ENCODE measurements at places on chromosomes 5 and 9.

DNA sequence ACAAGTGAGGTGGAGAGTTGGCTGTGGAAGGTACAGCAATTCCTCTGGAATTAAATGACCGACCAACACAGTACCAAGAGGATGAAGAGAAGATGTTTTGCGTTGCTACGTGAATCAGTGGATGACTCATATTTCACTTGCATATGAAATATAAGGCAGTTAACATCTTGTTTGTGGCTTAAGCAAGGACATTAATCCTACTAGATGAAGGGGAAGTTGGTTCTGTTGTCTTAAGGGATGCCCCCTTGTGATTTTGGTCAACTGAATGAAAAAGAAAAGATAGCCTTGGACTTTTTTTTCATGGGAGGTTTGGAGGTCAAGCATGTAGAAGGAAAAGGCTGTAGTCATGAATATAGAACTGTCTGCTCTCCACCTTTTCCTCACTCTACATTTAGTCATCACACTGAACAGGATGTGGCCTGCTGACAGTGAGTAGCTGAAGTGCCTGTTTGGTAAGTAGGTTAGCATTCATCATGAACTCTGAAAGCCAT is 33.9 kb downstream of the VLDLR start:
- peak; percentile 23 for DNase-seq
- peaks cover 3% of the 10 kb centered on the region for H3K4me1 ChIP-seq
- H3K27me3 ChIP-seq = no peaks in the 10 kb centered on the region
- H3K4me3 ChIP-seq = no peak overlapping the region
- no peaks in the 10 kb centered on the region for H3K36me3 ChIP-seq

DNA sequence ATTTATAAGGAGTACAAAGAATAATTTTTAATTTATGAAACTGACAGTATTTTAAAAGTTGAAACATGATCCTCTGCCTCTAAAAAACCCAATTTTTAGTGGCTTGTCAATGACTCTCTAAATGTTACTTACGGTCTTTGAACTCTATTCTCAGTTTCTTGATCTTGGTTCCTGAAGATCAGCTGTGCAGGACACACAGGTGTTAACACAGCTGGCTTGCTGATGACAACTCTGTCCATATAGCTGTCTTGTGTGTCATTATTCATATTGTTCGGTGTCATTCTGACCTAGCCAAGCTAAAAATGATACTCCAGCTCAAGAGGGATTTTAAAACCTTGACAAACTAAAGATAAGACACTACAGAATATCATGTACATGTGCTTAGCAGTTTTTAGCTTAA is 314.5 kb downstream of the CCDC171 start:
- no peak for DNase-seq
- H3K27ac ChIP-seq = no peak overlapping the region
- no peaks in the 10 kb centered on the region for H3K36me3 ChIP-seq
- H3K27me3 ChIP-seq = no peaks in the 10 kb centered on the region
- H3K4me1 ChIP-seq = no peaks in the 10 kb centered on the region

DNA sequence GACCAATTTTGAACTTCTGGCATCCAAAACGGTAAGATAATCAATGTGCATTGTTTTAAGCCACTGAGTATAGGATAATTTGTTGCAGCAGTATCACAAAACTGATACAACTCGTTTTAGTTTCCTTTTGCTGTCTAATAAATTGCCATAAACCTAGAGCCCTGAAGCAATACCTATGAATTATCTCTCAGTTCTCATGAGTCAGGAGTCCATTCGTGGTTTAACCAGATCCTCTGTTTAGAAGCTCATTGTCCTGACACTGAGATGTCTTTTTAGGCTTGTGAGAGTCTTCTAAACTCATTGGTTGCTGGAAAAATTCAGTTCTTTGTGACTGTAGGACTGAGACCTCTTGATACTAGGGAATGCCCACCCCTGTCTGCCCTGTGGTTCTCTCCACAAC is 262.9 kb downstream of the SEMA5A start:
- DNase-seq = no peak
- no peaks in the 10 kb centered on the region for H3K36me3 ChIP-seq

- no peak for DNase-seq
- no peaks in the 10 kb centered on the region for H3K36me3 ChIP-seq
- H3K4me1 ChIP-seq = no peaks in the 10 kb centered on the region
- no peak overlapping the region for H3K27ac ChIP-seq
These were observed 120.9 kb upstream of the TMEM161B start for GRCh38 chr5:88389338-88390095.

- H3K4me3 ChIP-seq = no peak overlapping the region
- H3K27me3 ChIP-seq = no peaks in the 10 kb centered on the region
- DNase-seq = no peak
- H3K4me1 ChIP-seq = no peaks in the 10 kb centered on the region
These were observed 58.0 kb downstream of the PLAC8L1 start for GRCh38 chr5:146047396-146047795.

DNA sequence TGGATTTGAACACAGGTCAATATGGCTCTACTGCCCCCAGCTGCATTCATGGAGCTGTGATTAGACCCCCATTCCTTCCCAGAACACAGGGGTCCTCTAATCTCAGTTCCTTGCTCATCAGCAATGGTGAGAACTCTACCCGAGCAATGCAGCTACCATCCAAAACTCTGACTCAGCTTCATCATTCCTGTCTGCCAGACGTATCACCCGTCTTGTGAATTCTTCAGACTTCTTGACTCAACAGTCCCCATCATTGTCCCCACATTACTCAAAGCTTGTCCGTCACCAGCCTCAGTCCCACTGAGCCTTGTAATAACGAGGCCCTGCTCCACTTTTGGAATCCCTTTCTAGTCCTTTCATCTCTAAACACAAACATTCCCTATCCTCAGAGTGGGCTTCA is 36.3 kb upstream of the STX17 start:
- no peak for DNase-seq
- no peaks in the 10 kb centered on the region for H3K27me3 ChIP-seq
- no peak overlapping the region for H3K4me3 ChIP-seq
- no peak overlapping the region for H3K27ac ChIP-seq

DNA sequence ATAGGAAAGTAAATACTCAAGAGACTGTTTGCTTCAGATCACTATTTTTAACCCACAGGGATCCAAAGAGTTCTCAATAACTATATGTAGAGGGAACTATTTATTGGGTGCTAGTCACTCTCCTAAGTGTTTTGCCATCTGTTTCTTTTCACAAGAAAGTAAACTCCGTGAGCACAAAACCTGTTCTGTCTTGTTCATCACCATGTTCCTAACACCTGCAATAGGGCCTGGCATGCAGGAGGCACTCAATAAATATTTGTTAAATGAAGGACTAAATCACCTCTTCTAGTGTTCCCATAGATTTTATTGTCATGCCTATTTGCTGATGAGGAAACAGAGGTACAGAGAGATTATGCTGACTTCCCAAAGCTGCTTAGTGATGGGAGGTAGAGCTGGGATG is 118.2 kb downstream of the VCAN start:
- no peak overlapping the region for H3K27ac ChIP-seq
- no peaks in the 10 kb centered on the region for H3K27me3 ChIP-seq
- H3K4me3 ChIP-seq = no peak overlapping the region
- DNase-seq = no peak

DNA sequence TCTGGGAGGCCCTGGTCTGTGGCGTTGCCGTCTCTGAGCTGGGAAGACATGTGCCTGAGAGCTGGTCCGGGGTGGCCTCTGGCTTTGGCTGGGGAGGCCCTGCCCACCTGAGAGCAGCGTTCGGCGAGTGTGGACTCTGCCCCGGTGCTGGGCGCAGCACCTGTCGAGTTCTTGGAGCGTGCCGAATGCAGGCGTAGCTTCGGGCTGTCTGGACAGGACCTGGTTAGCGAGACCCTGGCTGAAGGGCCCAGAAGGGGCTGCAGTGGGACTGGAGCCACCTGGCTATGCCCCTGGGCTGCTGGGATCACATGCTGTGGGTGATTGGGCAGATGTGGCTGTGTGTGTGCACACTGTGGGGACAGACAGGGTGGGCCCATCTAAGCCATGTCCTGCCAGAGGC is 56.5 kb downstream of the RXRA start:
- no peaks in the 10 kb centered on the region for H3K27me3 ChIP-seq
- H3K4me3 ChIP-seq = no peak overlapping the region
- DNase-seq = no peak
- peaks cover 21% of the 10 kb centered on the region for H3K4me1 ChIP-seq
- no peaks in the 10 kb centered on the region for H3K36me3 ChIP-seq

GRCh38 chr5:158758675-158759074 is 341.0 kb downstream of the EBF1 start:
- H3K4me3 ChIP-seq = no peak overlapping the region
- no peak overlapping the region for H3K27ac ChIP-seq
- H3K27me3 ChIP-seq = no peaks in the 10 kb centered on the region
- no peaks in the 10 kb centered on the region for H3K4me1 ChIP-seq
- H3K36me3 ChIP-seq = no peaks in the 10 kb centered on the region
- no peak for DNase-seq

GRCh38 chr9:75168270-75169178 is 80.2 kb downstream of the OSTF1 start:
- no peak overlapping the region for H3K27ac ChIP-seq
- peaks cover 11% of the 10 kb centered on the region for H3K36me3 ChIP-seq
- H3K27me3 ChIP-seq = no peaks in the 10 kb centered on the region
- no peak overlapping the region for H3K4me3 ChIP-seq

GRCh38 chr9:114185570-114186490 is 30.5 kb downstream of the COL27A1 start:
- no peaks in the 10 kb centered on the region for H3K36me3 ChIP-seq
- no peak overlapping the region for H3K4me3 ChIP-seq
- DNase-seq = no peak
- H3K27me3 ChIP-seq = no peaks in the 10 kb centered on the region
- no peaks in the 10 kb centered on the region for H3K4me1 ChIP-seq

DNA sequence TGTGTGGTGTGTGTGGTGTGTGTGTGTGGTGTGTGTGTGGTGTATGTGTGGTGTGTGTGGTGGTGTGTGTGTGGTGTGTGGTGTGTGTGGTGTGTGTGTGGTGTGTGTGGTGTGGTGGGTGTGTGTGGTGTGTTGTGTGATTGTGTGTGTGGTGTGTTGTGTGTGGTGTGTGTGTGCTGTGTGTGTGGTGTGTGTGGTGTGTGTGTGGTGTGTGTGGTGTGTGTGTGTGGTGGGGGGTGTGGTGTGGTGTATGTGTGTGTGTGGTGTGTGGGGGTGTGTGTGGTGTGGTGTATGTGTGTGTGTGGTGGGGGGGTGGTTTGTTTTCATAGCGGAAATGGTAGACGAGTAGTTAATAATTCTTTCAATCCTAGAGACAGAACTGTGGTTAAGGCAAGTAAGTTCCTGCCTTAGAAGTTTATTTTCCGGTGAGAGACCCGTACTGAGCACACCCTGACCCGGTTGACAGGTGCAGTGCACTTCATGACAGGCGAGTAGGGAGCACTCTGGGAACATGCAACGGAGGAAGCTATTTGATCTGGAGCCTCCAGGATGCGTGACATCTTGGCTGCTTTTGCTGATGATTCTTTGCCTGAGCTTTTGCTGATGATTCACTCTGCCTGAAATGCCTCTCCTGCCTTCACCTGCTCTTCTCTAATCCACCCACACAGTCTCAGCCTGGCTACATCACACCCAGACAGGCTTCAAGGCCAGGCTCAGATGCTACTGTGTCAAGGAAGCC is 21.7 kb upstream of the FAT2 start:
- peaks cover 21% of the 10 kb centered on the region for H3K4me1 ChIP-seq
- no peaks in the 10 kb centered on the region for H3K36me3 ChIP-seq
- no peak for DNase-seq
- no peak overlapping the region for H3K4me3 ChIP-seq
- no peaks in the 10 kb centered on the region for H3K27me3 ChIP-seq
- H3K27ac ChIP-seq = peak overlapping the region; percentile 32

DNA sequence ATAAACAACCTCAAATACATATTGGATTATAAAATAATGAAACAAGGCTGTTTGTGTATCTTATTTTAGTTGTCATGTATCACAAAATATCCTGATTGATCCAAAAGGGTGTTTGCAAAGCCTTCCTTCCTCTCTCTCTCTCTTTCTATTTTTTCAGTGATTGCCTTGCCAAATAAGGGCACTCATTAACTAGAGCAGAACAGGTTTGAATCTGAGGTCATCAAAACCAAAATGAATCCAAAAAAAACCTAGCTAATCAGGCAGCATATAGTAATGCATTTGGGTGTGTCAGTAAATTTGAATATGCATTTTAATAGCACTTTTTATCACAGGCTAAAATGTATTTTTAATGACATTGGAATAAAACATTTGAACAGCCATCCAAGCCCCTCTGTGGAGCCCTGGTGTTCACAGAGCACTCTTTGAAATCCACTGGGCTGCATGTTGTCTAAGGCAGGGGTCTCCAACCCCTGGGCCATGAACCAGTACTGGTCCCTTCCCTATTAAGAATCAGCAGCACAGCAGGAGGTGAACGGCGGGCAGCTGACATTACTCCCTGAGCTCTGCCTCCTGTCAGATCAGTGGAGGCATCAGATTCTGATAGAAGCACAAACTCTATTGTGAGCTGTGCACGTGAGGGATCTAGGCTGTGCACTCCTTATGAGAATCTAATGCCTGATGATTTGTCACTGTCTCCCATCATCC is 171.8 kb upstream of the RAI14 start:
- H3K36me3 ChIP-seq = no peaks in the 10 kb centered on the region
- no peaks in the 10 kb centered on the region for H3K4me1 ChIP-seq

GRCh38 chr5:159493696-159494095 is 163.4 kb upstream of the IL12B start:
- H3K4me1 ChIP-seq = no peaks in the 10 kb centered on the region
- no peak for DNase-seq
- no peak overlapping the region for H3K27ac ChIP-seq

DNA sequence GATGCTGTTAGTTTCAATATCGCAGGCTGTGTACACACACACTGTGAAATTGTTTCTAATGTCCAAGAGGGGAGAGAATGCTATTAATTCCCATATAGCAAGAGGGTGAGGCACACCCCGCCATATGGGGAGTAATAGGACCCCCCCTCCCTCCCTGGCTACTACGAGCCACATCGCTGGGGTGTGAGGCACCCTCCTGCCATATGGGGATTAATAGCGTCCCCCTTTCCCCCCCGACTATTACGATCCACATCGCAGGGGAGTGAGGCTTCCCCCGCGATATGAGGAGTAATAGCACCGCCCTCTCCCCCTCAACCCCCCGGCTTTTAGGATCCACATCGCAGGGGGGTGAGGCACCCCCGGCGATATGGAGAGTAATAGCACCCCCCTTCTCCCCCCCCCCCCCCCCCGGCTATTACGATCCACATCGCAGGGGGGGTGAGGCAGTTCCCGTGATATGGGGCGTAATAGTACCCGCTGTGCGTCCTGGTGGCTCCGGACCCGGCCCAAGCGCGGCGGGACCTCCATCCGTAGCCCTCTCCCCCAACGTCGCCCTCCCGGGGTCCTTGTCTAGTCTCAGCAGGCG is 494 bp upstream of the STK32A start:
- H3K36me3 ChIP-seq = no peaks in the 10 kb centered on the region
- H3K4me1 ChIP-seq = peaks cover 3% of the 10 kb centered on the region
- peaks cover 15% of the 10 kb centered on the region for H3K27me3 ChIP-seq
- H3K27ac ChIP-seq = no peak overlapping the region

- H3K27ac ChIP-seq = no peak overlapping the region
- H3K4me1 ChIP-seq = peaks cover 3% of the 10 kb centered on the region
- DNase-seq = no peak
- peaks cover 40% of the 10 kb centered on the region for H3K27me3 ChIP-seq
These were observed 124.5 kb downstream of the BARX1 start for GRCh38 chr9:93830606-93831005.
